LHCN-M2 (cell line): ENCODE measurements at places on chromosomes 1 and 21. TPM values are rescaled to one million over a fixed set of nuclear protein-coding genes. Genes with fewer than 3 reads are reported as not detected.

The CHRM3 gene
- 0.11 TPM in 1 of 2 replicates, not detected in the other for total RNA-seq

The PCP4 gene
- total RNA-seq, result not detected in 2 replicates

The SLFNL1 gene
- total RNA-seq, result 0.17 TPM in 1 of 2 replicates, not detected in the other

The HSPA13 gene
- 54.6 and 58.5 TPM in 2 replicates for total RNA-seq

The NFYC gene
- total RNA-seq, result 31.3 and 33.1 TPM in 2 replicates

The GFI1 gene
- 0.06 and 0.11 TPM in 2 replicates for total RNA-seq

The ANGPTL1 gene
- total RNA-seq, result 2.0 and 3.7 TPM in 2 replicates

The C8B gene
- not detected in 2 replicates for total RNA-seq

The TNNI3K gene
- not detected in 2 replicates for total RNA-seq

The FAM151A gene
- not detected in 2 replicates for total RNA-seq

The TDRD5 gene
- not detected in 2 replicates for total RNA-seq

The GRIK3 gene
- not detected in 2 replicates for total RNA-seq

The SMPDL3B gene
- total RNA-seq, result not detected in 2 replicates

The RBBP4 gene
- total RNA-seq, result 114 and 150 TPM in 2 replicates

The ACTN2 gene
- total RNA-seq, result 0.06 TPM in 1 of 2 replicates, not detected in the other
